ENCODE measurements at places on chromosomes 1 and 21. TPM values are rescaled to one million over a fixed set of nuclear protein-coding genes. Genes with fewer than 3 reads are reported as not detected.

SH3BP5L gene
- polyA plus RNA-seq = 5.3 TPM

ALX3 gene
- not detected for polyA plus RNA-seq

DNA sequence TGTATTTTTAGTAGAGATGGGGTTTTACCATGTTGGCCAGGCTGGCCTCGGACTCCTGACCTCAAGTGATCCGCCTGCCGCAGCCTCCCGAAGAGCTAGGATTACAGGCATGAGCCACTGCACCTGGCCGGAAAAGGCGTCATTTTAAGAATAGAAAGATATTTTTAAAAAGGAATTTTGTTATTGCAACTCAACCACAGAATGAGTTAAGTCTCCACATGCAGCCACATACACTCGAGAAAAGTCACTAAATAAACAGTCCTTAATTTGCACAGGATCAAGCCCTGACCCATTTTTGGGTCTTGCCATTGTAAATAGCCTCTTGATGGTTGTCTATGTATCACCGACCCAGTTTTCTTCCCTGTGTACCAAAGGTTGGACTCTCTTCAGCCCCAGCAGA lies 85.5 kb downstream of the FBXO2 start:
- no peak for DNase-seq

DNA sequence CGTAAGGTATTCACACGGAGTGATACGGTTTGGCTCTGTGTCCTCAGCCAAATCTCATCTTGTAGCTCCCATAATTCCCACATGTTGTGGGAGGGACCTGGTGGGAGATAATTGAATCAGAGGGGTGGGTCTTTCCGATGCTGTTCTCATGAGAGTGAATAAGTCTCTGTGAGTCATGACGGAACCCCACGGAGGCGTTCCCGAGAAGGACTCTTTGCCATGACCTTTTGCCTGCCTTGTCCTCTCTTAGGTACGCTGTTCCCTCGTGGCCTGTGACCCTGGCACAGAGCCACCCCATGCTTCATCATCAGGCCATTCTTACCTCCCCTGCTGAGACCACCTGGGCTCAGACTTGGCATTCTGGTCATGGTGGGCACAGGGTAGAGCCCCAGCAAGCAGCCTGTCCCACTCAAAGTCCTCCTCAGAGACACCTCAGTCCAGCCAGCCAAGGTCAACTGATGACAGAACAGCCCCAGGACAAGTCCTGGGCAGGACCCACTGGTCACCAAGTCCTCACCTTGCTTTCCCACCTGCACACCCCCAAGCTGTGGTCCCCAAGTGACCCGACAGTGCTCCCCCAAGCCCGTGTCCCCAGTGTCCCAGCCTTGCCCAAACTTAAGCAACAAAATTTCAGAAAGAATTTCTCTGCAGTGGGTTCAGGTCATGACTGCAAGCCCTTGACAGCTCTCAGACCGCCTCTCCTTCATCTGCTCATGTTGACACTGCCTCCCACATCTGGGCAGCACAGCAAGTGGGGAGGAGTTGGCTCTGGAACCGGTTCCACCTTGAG lies 158.4 kb downstream of the ACTL8 start:
- DNase-seq = no peak

- DNase-seq = peak; percentile 56
Observed at GRCh38 chr1:107533436-107533835, 392.6 kb downstream of the NTNG1 start.

DNA sequence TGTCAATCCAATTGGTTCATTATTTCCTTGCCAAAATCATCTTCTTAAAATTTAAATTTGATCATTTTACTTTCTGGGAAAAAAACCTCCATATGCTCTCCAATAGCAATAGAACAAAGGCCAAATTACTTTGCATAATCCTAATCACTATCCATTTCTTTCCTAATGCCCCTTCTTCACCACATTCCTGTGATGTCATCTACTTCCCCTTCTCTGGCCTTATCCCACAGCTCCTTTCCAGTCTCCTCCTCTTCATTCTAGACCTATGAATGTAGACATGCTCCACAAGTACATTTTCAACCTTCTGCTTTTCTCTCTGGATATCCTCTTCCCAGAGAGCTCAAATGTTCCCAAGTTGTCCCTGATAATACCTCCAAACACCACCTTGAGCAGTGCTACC lies 216.6 kb downstream of the MRPL39 start:
- no peak for DNase-seq
